ENCODE measurements at places on chromosomes 1 and 21.
A peak's percentile ranks its signal among the peaks of the same experiment; 100 is the strongest.

- DNase-seq: no peak
Measured at GRCh38 chr1:94634977-94635416, 93.4 kb upstream of the F3 start.

- no peak for DNase-seq
Measured at GRCh38 chr1:198564157-198564556, 23.7 kb upstream of the ATP6V1G3 start.

GRCh38 chr1:75035536-75035935, 98.7 kb upstream of the LHX8 start:
- DNase-seq: no peak

DNA sequence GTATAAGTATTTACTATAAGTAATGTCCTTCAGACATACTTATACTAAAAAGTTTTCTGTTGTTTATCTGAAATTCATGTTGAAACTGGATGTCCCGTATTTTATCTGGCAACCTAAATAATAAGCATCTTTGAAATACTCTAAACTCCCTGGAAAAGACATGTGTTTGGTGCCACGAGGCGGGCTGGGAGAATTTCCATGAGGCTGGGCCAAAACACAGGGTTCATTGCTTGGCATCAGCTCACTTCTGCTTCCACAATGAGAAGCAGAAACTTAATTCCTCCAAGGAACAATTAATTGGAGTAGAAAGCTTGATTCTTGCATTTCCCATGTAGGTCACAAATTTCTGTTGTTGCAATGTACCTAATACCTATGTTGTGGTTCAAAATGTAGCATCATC, 110.2 kb downstream of the PSMG1 start:
- DNase-seq: no peak

GRCh38 chr1:205444931-205445645, 10.8 kb downstream of the BLACAT1 start:
- no peak for DNase-seq

DNA sequence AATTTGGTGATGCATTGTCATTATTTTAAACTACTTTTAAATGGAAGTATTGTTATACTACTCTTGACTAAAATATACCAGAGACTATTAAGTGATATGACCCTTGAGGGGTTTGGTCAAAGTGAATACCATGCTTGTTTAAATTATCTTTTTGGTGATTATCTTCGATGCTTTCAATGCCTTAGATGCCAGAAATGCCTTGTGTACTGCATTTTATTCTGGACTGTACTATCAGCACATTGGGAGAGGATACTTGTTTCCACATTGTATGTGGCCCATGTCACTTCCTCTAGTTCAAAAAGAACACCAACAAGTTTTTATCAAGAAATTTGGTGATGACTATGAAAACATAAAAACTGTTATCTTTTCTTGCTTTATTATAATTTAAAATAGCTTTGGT, 16.3 kb downstream of the MAP3K7CL start:
- no peak for DNase-seq

DNA sequence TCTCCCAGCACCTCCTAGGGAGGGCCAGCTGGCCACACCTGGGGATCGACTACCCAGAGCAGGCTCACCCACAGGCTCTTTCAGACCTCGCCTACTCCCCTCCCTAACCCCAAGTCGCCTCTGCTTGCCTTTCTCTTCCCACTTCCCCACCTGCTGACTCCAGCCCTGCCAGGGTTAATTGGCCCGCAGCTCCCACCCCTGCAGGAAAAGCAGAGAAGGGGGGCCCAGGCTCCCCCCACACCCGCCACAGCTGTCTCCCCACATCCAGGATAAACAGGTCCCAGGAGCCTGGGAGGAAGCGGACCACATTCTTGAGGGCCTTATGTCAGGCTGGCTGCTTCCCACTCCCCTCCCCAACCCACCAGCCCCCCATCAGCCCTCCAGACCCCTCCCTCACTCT, 45.0 kb downstream of the TAS1R2 start:
- no peak for DNase-seq

DNA sequence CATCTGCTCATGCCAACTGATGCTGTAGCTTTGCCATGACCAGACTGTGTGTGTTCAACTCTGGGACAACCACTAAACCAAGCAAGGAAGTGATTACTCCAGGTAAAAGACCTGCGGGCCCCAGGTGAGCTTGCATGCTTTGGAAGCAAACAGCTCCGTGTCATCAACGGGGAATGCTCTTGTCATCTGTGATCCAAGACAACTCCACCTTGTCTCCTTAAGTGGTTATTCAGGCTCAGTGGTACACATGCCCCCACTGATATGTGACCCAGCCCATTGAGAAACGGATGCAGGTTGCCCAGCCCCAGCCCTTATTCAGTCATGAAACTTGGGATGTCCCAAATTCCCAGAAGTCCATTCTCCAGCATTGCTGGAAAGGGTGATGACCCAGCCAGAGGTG, 89.0 kb downstream of the TIAM1 start:
- DNase-seq: no peak

GRCh38 chr1:200037904-200038303, 10.4 kb downstream of the NR5A2 start:
- DNase-seq: no peak

GRCh38 chr1:203180611-203181330, 5.1 kb upstream of the MYBPH start:
- no peak for DNase-seq

- no peak for DNase-seq
Measured at GRCh38 chr1:17540255-17541001, 930 bp downstream of the ARHGEF10L start.

- DNase-seq: no peak
Measured at GRCh38 chr1:223704921-223705878, 7.1 kb upstream of the CAPN2 start.

GRCh38 chr1:41920658-41921057, 1.9 kb upstream of the HIVEP3 start:
- DNase-seq: no peak

- DNase-seq: no peak
Measured at GRCh38 chr21:35952651-35953340, 107.5 kb downstream of the SETD4 start.

DNA sequence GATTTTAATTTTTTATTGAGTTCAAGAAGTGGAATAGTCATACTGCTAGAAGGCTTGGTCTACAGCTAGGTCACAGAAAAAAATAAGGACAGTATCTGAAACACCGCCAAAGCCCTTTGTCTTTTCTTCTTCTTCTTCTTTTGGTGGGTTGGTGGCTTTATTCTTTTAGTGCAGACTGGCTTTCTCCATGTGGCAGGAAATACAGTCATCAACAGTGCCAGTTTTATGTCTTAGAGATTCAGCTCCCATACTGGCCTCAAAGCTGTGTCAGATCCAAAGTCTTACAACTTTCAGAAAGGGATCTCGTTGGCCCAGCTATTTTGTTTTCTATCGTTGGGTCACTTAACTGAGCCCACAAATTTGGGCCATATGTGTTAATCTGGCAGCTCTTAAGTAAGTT, 58.2 kb downstream of the FNBP1L start:
- no peak for DNase-seq

- no peak for DNase-seq
Measured at GRCh38 chr1:216562383-216562782, 139.1 kb upstream of the USH2A start.

GRCh38 chr1:169610858-169611257, 19.1 kb downstream of the SELP start:
- DNase-seq: peak; percentile 48

GRCh38 chr1:228279722-228280105, 71.9 kb downstream of the OBSCN start:
- DNase-seq: no peak

- peak; percentile 61 for DNase-seq
Measured at GRCh38 chr1:26828411-26828991, 2.0 kb downstream of the ZDHHC18 start.

DNA sequence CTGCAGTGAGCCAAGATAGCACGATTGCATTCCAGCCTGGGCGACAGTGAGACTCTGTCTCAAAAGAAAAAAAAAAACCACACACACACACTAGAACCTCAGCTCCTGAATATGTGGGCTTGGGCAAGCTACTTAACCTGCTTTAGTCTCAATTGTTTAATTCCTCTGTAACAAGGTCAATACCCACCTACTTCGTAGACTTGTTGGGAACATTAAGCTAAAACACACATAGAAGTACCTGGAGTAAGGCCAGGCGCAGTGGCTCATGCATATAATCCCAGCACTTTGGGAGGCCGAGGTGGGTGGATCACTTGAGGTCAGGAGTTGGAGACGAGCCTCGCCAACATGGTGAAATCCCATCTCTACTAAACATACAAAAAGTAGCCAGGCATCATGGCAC, 77.1 kb downstream of the CLSTN1 start:
- DNase-seq: no peak

Measured in CD14-positive monocyte (primary cell).